ENCODE measurements at places on chromosomes 5 and 9. TPM values are rescaled to one million over a fixed set of nuclear protein-coding genes. Genes with fewer than 3 reads are reported as not detected.

The ACOT12 gene
- not detected for polyA plus RNA-seq

The DRD1 gene
- not detected for polyA plus RNA-seq

The TEX48 gene
- not detected for polyA plus RNA-seq

The SPATA31C1 gene
- not detected for polyA plus RNA-seq

The SLC6A3 gene
- not detected for polyA plus RNA-seq

DNA sequence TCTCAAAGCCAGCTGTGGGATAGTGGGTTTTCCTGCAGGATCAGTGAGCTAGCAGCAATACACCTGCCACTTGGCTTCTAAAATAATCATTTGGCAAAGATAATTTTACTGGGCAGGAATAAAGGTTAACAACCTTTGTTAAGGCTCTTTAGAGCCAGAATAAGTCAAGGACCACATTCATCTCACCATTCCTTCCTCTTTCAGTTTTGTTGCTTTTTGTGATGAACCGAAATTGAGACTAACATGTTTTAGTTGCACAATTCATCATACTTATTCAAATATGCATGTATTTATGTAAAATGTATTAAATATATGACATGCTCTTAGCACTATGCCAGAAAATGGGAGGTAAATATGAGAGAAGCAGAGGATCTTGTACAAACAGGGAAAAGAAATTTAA is 824.4 kb upstream of the TYRP1 start:
- no peak for DNase-seq
- H3K27ac ChIP-seq, result no peak overlapping the region
- H3K27me3 ChIP-seq, result no peaks in the 10 kb centered on the region

DNA sequence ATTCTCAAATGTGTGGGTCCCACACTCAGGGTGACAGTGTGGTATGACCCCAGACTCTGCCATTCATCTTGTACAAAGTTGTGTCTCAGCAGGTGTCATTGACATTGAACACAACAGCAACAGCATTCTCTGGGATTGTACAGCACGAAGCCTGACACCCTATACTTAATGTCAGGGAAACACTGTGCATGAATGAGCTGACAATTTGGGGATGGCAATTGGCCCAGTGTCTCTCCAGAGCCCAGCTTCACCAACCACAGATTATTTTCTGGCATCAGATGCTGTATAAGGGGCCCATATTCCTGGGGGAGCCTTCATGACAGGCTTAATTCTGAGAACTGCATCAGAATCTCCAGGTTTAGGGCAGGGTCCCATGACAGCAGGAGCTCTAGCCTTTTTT is 143.2 kb downstream of the GCNT1 start:
- no peak overlapping the region for H3K27ac ChIP-seq
- H3K27me3 ChIP-seq, result no peaks in the 10 kb centered on the region
- H3K4me3 ChIP-seq, result no peak overlapping the region
- no peaks in the 10 kb centered on the region for H3K4me1 ChIP-seq

- no peak overlapping the region for H3K27ac ChIP-seq
- DNase-seq, result no peak
- H3K4me3 ChIP-seq, result peak overlapping the region; percentile 11
- no peaks in the 10 kb centered on the region for H3K36me3 ChIP-seq
Measured at GRCh38 chr5:148844433-148845280, 18.2 kb downstream of the ADRB2 start.

DNA sequence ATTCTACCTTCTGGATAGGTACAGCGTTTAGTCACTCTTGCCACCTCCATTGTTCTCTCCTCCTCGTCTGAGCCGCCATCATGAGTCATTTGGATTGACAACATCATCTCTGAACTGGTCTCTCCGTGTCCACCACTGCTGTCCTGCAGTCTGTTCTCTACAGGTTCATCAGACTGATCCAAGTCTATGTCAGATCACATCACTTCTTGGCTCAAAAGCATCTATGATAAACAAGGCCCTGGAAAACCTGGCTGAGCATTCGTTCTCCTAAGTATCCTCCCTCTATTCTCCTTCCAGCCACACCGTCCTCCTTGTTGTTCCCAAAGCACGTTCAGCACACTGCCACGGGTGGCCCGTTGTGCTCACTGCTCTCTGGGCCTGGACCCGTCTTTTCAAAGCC is 50.5 kb downstream of the CTNND2 start:
- no peak for DNase-seq
- no peak overlapping the region for H3K4me3 ChIP-seq
- no peak overlapping the region for H3K27ac ChIP-seq
- no peaks in the 10 kb centered on the region for H3K27me3 ChIP-seq
- no peaks in the 10 kb centered on the region for H3K4me1 ChIP-seq

DNA sequence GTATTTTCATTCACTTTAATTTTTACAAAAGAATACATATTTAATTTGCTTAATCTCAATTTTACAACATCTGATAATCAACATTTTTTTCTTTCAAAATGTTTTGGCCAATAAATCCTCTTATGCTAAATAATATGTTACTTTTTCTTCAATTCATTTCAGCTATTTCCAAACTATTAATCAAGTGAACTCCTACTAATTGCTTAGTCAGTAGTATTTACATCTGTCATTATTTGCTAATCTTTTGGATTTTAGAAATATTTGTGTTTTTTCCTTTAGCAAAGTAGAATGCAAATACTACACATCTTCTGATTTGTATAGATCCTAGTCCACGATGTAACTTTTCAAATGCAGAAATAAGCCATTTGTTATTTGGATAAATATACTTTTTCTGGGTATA is 1.6 kb upstream of the TNPO1 start:
- no peak overlapping the region for H3K4me3 ChIP-seq
- peaks cover 5% of the 10 kb centered on the region for H3K27me3 ChIP-seq
- H3K4me1 ChIP-seq, result peaks cover 17% of the 10 kb centered on the region
- no peak for DNase-seq
- H3K27ac ChIP-seq, result no peak overlapping the region

GRCh38 chr5:89850513-89850865 is 559.1 kb downstream of the CETN3 start:
- H3K4me1 ChIP-seq, result no peaks in the 10 kb centered on the region
- no peak overlapping the region for H3K4me3 ChIP-seq
- no peak for DNase-seq

DNA sequence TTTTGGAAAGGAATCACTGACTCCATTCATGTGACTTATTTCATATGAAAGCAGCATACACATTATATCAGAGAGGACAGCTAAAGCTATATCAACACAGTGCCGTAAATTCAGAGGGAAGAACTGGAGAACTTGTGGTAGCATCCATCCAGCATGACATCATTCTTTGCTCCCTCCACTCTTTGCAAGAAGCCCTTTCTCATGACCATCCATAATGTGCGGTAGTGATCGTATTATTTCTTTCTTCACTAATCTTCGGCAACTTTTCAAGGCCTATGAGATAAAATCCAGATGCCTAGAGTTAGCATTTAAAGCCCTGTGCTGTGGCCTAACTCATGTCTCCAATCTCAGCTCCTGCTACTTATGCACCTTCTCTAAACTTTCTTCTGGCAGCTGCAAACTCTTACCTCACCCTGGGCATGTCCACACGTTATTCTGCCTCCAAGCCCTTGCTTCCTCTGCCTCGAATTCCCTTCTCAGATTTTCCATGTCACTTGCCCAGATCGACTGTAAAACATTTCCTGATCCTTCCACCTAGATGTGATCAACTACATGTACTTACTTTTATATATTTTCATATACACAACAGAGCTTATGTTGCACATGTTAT is 307.3 kb upstream of the SGCD start:
- H3K36me3 ChIP-seq, result no peaks in the 10 kb centered on the region
- H3K27me3 ChIP-seq, result no peaks in the 10 kb centered on the region
- H3K27ac ChIP-seq, result no peak overlapping the region
- no peak overlapping the region for H3K4me3 ChIP-seq
- no peaks in the 10 kb centered on the region for H3K4me1 ChIP-seq

GRCh38 chr9:107389617-107390071 is 99.9 kb downstream of the KLF4 start:
- DNase-seq, result no peak
- H3K36me3 ChIP-seq, result no peaks in the 10 kb centered on the region
- H3K27ac ChIP-seq, result no peak overlapping the region
- no peaks in the 10 kb centered on the region for H3K27me3 ChIP-seq
- H3K4me1 ChIP-seq, result no peaks in the 10 kb centered on the region

DNA sequence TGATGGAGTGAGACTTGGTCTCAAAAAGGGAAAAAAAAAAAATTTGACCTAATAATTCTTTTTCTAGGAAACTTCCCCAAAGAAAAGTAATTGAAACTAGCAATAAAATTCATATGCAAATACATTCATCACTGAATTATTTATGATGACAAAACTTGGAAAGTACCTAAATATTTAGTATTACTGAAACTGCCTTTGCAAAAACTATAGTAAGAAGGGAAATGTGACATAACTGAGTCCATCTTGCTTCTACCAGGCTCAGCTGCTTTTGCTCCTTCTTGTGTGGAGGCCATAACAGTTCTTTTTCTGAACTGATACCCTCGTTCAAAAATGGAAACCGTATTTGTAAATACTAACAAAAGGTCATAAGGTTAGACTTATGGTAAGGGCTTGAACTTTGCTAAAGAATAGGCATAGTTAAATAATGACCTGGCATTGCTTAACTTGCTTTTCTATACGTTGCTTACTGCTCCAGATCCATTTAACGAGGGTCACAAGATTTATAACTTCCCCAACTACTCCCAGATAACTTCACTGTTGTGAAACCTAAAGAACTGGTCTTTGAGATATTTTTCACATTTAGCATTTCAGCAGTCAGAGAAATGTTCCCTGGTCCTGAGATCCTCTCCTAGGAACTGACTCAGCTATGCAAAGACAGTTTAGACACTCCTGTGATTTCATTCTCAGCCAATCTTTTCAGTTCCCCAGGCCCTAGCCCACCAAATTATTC is 68.4 kb downstream of the CFAP95 start:
- peaks cover 4% of the 10 kb centered on the region for H3K27me3 ChIP-seq
- no peak overlapping the region for H3K4me3 ChIP-seq
- no peak overlapping the region for H3K27ac ChIP-seq
- no peaks in the 10 kb centered on the region for H3K4me1 ChIP-seq
- DNase-seq, result no peak

GRCh38 chr5:2685651-2686272 is 65.7 kb downstream of the IRX2 start:
- no peak overlapping the region for H3K27ac ChIP-seq
- H3K27me3 ChIP-seq, result no peaks in the 10 kb centered on the region
- no peaks in the 10 kb centered on the region for H3K4me1 ChIP-seq
- no peak overlapping the region for H3K4me3 ChIP-seq

- H3K4me1 ChIP-seq, result no peaks in the 10 kb centered on the region
- no peaks in the 10 kb centered on the region for H3K27me3 ChIP-seq
- H3K4me3 ChIP-seq, result no peak overlapping the region
- H3K27ac ChIP-seq, result no peak overlapping the region
- no peak for DNase-seq
Measured at GRCh38 chr5:124997186-124997893, 250.9 kb upstream of the ZNF608 start.

DNA sequence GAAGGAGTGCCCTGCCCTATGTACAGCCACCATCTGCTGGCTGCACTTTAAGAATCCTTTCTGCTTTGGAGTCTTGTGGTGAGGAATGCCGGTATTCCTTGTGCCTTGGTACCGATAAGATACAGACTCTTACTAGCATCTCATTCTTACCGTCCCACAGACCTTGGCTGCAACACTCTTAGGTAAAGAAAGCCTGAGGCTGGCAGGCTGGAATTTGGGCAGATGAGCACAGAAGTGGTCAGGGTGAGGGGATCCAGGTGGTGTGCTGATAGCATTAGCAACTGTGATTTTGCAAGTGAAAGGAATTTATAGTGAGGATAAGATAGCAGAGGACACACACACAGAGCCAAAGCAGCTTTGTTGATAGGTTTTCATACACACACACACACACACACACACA is 198.1 kb downstream of the ENC1 start:
- no peak for DNase-seq
- H3K4me3 ChIP-seq, result no peak overlapping the region
- no peaks in the 10 kb centered on the region for H3K4me1 ChIP-seq
- no peak overlapping the region for H3K27ac ChIP-seq

Measured in CD8-positive, alpha-beta memory T cell (primary cell).